GM23338 (cell line): ENCODE measurements at places on chromosomes 5 and 9. TPM values are rescaled to one million over a fixed set of nuclear protein-coding genes. Genes with fewer than 3 reads are reported as not detected.

GRCh38 chr9:130172161-130172857, at the start of gene NCS1:
Gene NCS1 (plus strand): TSS chr9:130172404. CDS start chr9:130172664, 260 bp downstream.
- DNase-seq = peak; percentile 70

- DNase-seq = no peak
Observed at GRCh38 chr5:143649937-143650621, 161.9 kb upstream of the HMHB1 start.

- no peak for DNase-seq
Observed at GRCh38 chr9:85895685-85896084, 45.3 kb upstream of the NAA35 start.

- DNase-seq = no peak
Observed at GRCh38 chr5:109278141-109278540, 131.6 kb downstream of the PJA2 start.

GRCh38 chr9:134671341-134672113, 29.9 kb downstream of the COL5A1 start:
- no peak for DNase-seq

GRCh38 chr9:118975736-118976135, 393.5 kb downstream of the BRINP1 start:
- DNase-seq = no peak

- peak; percentile 88 for DNase-seq
Observed at GRCh38 chr5:114055318-114056184, 306.3 kb upstream of the KCNN2 start.

- no peak for DNase-seq
Observed at GRCh38 chr5:171707442-171707792, 78.2 kb upstream of the SMIM23 start.

DNA sequence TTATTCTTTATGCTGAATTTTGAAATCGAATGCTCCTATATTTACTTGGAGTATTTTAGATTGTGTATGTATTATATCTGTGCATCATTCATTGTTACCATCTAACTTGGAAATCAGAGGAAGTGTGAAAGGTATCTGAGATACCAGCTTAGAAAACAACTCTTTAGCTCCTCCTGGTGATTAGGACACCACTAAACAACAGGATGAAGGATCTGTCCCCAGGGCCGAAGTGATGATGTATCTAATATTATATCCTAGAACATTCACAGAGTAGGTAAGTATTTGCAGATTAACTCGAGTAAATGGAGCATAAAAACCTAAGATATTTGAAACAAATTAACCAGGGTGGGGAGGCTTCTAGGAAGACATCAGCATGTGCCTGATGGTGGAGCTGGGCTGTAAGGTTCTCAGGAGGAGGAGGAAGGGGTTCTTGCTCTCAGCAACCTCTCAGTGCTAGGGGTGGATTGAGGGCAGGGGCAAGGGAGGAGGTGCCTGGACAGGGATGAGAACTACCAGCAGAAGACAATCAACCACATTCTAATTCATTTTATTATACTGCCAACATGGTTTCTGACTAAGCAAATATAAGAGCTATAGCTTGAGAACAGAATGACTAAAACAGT, 2.6 kb upstream of the NFIL3 start:
- DNase-seq = peak; percentile 65

DNA sequence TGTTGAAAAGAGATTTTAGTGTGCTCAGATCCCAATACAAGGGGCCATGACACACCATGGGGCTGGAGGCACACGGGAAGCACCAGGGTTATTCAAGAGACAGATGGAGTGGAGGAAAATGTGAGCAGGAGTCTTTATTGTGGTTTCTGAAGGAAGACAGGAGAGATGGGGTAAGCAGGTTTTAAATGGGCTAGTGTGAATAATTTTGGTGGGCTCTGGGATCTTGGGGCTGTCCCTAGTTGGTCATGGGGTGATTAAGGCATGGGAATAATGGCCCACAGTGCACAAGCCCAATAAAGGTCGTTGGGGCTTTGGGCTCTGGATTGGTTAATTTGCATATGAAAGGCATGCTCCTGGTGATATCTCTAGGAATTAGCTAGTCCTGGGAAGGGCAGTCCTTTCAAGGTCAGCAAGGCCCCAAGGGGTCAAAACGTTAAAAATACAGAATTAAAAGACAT, 3.6 kb upstream of the SCGB3A2 start:
- peak; percentile 90 for DNase-seq

- peak; percentile 80 for DNase-seq
Observed at GRCh38 chr9:72856972-72857623, 95.8 kb downstream of the ALDH1A1 start.

DNA sequence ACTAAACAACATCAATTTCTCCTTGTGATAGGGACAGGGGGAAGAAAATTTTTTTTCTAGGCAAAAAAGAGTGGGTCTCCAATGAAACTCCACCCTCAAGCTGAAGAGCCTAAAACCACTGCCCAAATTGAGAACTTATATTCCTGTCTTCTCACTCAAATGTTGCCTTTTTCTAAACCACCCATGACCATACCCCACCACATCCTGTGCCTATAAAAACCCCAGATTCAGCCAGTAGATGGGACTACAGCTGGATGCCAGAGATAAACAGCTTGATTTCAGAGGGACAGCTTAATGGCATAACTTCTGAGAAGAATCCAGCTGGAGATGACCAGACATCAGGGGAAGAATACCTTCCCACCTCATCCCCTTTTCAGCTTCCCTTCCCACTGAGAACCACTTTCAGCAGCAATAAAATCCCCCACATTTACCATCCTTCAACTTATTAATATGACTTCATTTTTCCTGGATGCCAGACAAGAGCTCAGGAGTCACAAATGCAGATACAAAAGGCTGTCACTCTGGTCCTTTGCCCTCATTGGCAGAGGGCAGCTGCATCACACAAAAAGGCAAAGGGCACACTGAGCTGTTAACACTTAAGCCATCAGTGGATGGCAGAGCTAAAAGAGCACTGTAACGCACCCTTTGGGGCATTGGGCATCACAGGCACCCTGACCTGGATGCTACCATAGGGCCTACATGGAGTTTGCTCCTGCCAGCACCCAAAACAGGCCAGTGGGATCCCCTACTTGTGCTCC, 972.5 kb upstream of the CTNND2 start:
- DNase-seq = no peak

GRCh38 chr9:114497236-114497635, 8.0 kb downstream of the WHRN start:
- DNase-seq = no peak

- no peak for DNase-seq
Observed at GRCh38 chr9:93899609-93900435, 55.3 kb downstream of the BARX1 start.

DNA sequence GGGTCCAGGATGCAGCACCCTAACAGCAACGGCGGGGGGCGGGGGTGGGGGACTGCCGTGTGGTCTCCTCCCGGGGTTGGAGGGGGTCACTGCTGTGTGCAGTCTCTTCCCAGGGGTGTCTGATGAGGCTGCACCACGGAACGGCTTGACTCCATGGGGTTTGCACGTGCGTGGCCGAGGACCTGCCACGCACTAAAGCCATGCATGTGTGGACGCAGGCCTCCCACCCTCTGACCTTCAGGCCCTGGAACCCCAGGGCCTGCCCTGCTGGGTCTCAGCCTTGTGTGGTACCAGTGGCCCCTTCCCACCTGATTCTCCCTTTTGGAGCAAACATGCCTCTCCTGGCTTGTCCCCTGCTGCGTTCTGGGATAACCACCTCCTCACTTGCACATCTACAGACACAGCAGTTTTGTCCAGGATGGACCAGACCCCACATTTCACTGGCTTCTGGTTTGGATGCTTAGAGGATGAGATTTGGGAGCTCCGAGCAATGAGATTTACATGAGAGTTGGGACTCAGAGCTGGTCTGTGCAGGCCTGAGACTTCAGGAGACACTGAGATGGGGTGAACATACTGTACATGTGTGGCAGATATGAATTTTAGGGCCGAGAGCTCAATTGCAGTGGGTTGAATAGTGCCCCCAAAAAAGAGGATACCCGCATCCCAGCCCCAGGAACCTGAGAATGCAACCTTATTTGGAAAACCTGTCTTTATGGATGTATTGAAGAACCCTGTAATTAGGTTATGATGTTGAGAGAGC, 45.8 kb downstream of the SLC12A7 start:
- DNase-seq = no peak

GRCh38 chr5:76425928-76426804, 23.1 kb downstream of the IQGAP2 start:
- DNase-seq = peak; percentile 88

- DNase-seq = peak; percentile 21
Observed at GRCh38 chr5:59922220-59922619, 28.7 kb upstream of the PDE4D start.

GRCh38 chr5:138903130-138903775, 28.1 kb upstream of the LRRTM2 start:
- no peak for DNase-seq

DNA sequence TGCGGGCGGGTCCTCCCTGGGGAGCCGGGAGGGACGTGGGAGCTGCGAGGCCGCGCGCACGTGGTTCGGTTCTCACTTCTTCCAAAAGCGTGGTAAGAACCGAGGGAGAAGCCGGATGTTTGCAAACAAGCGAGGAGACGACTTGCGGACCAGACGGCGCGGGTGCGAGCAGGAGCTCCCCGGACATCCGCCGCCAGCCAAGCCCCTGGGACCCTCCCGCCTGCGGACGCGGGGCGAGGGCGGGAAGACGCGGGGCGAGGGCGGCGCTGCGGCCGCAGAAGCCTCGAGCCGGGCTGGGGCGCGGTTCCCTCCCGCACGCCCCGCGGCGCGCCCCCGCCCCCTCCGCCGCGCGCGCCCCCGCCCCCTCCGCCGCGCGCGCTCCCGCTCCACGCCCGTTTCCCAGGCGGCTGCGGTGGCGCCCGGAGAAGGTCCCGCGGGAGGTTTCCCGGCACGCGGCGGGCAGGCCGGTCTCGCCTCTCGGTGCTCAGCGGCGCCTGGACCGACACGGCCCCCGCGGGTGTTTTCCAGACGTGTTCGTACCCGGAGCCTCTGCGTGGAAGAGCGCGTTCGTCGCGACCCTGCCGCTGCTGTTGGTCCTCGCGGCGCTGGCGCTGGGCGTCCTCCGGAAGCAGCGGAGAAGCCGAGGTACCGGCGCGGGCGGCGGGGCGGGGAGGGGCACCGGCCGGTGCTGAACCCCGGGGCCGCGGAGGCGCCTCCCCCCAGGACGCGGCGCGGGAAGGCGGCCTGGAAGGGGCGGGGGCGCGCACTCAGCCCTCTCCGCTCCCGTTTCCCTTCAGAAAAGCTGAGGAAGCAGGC, 12.8 kb downstream of the BTNL9 start:
- peak; percentile 69 for DNase-seq

DNA sequence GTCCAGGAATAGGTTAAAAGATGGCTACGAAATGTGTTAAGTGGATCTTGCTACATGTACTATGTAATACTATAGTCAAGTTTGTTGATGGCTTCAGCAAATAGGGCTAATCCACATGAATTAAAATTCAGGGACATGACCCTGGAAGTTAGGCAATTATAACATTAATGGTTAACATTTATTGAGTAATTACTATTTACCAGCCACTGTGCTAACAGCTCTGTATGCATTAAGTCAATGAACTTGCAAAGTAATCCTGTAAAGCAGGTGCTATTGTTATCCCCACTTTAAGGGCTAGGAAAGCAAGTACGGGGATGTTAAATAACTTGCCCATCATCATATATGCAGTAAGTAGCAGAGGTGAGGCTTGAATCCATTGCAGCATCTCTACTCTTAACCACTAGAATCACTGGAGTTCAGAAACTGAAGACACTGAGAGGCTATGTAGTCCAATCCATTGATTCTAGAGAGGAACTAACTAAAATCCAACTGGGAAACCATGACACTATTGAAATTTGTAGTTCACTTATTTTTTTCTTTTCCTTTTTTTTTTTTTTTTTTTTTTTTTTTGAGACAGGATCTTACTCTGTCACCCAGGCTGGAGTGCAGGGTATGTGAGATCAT, 77.5 kb upstream of the SPINK5 start:
- no peak for DNase-seq

DNA sequence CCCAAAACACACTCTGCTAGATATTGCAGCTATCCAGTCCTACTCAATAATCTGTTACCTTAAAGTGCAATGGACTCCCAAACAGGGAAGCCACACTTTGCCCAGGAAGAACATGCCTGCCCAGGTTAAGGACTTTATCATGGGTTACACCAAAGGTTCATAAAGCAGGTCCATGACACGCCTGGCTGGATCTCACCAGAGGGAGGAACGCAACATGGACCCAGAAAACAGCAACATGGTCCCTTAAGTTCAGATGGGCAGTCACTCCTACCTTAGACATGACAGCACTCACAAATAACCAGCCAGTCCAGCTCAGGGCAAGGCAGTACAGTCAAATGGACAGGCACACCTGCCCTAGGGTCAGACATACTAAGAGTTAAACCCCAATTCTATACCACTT, 3.8 kb downstream of the P4HA2 start:
- DNase-seq = no peak

DNA sequence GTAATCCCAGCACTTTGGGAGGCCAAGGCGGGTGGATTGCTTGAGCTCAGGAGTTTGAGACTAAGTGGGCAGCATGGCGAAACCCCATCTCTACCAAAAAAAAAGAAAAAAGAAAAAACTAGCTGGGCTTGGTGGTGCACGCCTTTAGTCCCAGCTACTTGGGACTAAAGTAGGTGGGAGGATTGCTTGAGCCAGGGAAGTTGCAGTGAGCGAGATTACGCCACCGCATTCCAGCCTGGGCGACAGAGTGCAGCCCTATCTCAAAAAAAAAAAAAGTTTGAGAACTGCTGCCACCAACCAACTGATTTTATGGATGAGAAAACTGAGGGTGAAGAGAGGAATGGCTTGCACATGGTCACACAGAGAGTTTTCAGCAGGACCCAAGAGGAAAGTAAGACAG, 175.1 kb downstream of the DOCK8 start:
- no peak for DNase-seq

- no peak for DNase-seq
Observed at GRCh38 chr9:1606253-1606652, 408.9 kb upstream of the SMARCA2 start.

GRCh38 chr5:172065431-172066065, 59.1 kb upstream of the FBXW11 start:
- DNase-seq = no peak

DNA sequence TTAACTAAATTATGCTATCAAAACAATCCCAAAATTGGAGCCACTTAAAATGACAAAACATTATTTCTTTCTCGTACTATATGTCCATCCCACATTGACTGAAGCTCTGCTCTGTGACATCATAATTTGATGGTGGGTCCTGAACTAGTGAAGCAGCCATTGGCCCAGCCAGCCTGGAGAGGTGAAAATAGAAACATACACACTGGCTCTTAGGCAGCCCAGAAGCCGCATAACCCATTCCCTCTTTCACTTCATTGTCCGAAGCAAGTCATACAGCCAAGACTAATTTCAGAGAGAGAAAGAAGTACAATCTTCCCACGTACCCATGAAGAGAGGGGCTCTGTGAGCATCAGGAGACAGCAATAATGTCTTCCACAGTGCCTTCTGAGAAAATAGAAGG, 342.5 kb downstream of the NFIB start:
- DNase-seq = no peak

EDIL3 gene
- total RNA-seq = 59.9 and 61.9 TPM in 2 replicates

ENTPD2 gene
- 1.1 and 1.9 TPM in 2 replicates for total RNA-seq

PRRC1 gene
- 64.7 and 65.8 TPM in 2 replicates for total RNA-seq

PPP2R2B gene
- total RNA-seq = 21.3 and 23.1 TPM in 2 replicates

FOXD4 gene
- 0.31 TPM in 1 of 2 replicates, not detected in the other for total RNA-seq

SH3TC2 gene
- 0.04 and 0.17 TPM in 2 replicates for total RNA-seq

OBP2B gene
- total RNA-seq = not detected in 2 replicates

GOLGA1 gene
- 6.1 and 14.7 TPM in 2 replicates for total RNA-seq

ADAMTS16 gene
- total RNA-seq = 14.3 and 15.4 TPM in 2 replicates

PCDHA6 gene
- total RNA-seq = 4.6 and 5.2 TPM in 2 replicates

OGN gene
- not detected in 2 replicates for total RNA-seq

CMYA5 gene
- 0.49 and 1.2 TPM in 2 replicates for total RNA-seq

SGCD gene
- total RNA-seq = 0.03 TPM in 1 of 2 replicates, not detected in the other

C5orf47 gene
- 0.63 and 1.0 TPM in 2 replicates for total RNA-seq

DEPDC1B gene
- 67.9 and 75.0 TPM in 2 replicates for total RNA-seq
